Amygdala (tissue), 56 donors: ENCODE measurements at places on chromosomes 4 and X.

GRCh38 chrX:102712216-102712966, at the start of gene GPRASP2:
GPRASP2 (plus strand) TSS chrX:102712448; CDS start chrX:102714870, 2,422 bp downstream.
- no peak for DNase-seq

DNA sequence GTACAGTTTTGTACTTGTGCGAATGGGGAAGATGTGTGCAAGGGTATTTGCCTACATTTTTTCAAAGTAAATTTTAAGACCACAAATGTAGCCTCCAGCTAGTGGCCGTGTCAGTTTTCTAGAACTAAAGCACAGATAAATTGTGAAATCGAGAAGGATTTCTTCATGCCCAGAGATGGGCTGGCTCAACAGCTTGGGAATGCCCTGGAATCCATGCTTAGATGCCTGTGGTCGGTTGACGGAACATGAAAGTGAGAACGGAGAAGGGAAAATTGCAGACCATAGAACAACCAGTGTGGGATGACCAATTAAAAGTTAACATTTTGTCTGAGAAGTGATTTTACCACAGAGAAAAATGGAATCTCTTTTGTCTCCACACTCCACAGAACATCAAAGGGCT, 73.2 kb upstream of the VCX2 start:
- no peak for DNase-seq

DNA sequence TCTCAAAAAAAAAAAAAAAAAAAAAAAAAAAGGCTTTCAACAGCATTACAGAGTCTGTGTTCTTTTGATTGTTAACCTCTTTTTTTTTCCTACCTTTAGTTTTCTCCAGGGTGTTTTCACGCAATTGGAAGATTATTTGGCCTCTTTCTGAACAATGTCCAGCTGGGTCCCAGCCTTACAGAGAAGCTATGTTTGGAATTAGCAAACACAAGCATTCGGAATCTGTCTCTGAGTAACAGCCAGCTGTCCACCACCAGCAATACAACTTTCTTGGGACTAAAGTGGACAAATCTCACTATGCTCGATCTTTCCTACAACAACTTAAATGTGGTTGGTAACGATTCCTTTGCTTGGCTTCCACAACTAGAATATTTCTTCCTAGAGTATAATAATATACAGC, 13.3 kb downstream of the TLR3 start:
- DNase-seq = no peak

- no peak for DNase-seq
Observed at GRCh38 chr4:10095296-10095991, 21.2 kb downstream of the WDR1 start.
